ENCODE measurements at places on chromosomes 5 and 9.

DNA sequence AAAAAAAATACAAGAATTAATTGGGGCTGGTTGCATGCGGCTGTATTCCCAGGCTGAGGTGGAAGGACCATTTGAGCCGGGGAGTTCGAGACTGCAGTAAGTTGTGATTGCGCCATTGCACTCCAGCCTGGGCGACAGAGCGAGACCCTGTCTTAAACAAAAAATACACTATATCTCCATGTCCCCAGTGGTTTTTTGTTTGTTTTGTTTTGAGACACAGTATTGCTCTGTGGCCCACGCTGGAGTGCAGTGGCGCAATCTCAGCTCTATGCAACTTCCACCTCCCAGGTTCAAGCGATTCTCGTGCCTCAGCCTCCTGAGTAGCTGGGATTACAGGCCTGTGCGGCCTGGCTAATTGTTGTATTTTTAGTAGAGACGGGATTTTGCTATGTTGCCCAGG is 1.2 kb downstream of the COQ4 start:
- DNase-seq = no peak

GRCh38 chr5:98060148-98060547 is 713.3 kb upstream of the RGMB start:
- DNase-seq = no peak

DNA sequence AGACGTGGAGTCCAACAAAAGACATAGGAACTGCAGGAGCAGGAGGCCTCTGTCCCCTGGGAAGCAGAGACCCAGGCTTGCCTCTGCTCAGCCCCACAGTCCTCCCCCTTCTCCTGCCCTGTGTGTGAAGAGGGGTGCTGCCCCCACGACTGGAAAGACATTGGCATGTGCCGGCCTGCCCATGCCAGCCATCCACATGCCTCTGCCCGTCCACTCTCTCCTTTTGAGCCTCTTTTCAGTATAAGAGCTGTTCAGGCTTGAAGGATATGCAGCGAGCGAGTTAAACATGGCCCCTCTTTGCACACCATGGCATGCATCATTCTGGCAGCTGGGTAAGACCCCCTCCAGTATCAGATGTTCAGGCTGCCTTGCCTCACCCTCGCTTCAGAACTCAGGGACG is 159.7 kb upstream of the OTULINL start:
- no peak for DNase-seq

DNA sequence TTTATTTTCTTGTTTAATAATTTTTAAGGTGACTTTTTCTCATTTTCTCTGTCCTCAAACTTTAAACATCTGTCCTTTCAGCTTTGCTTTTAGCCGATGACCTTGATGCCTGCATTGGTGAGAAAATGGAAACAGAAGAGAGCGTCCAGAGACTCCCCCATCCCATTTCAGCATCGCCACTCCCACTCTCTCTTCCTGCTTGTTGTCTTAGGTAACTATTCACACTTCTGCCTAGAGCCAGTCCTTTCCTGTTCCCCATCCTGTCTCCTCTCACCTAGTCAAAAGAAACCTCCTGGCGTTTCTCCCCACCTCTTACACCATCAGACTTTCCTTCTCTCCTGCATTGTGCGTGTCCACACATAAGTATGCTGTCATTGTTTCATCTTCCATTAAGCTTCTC is 124.6 kb downstream of the MAST4 start:
- no peak for DNase-seq

- peak; percentile 70 for DNase-seq
Observed at GRCh38 chr9:129198319-129199043, 20.4 kb upstream of the IER5L start.

DNA sequence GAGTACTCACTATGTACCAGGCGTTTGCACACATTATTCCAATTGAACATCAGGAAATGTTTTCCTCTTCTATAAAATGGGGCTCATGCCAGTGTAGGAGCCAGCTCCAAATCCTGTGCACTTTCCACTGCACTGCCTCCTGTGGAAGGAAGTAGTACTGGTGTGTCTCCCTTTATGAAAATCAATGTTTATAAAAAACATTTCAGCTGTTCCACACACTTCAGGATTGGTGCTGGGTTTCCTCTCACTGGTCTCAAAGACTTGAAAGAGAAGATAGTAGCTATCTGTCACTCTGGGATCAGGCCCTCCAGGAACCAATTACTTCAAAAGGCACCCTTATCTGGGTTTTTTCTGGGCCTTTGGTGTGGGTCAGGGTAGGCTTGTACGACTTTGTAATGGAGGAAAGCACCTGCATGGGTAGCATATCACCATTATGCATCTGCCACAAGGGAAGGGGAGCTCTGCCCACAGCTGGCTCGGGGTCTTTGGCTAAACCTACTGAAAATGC is 32.5 kb downstream of the RAB14 start:
- no peak for DNase-seq

GRCh38 chr9:20989923-20990341 is 41.5 kb downstream of the HACD4 start:
- no peak for DNase-seq

Data from renal cortical epithelial cell (primary cell).